ENCODE measurements at places on chromosomes 3 and 15.

- DNase-seq = no peak
Observed at GRCh38 chr3:128040660-128041059, 11.6 kb upstream of the SEC61A1 start.

GRCh38 chr3:13379201-13379830, 40.8 kb downstream of the NUP210 start:
- DNase-seq = no peak

GRCh38 chr3:136939489-136939888, 18.3 kb upstream of the IL20RB start:
- no peak for DNase-seq

DNA sequence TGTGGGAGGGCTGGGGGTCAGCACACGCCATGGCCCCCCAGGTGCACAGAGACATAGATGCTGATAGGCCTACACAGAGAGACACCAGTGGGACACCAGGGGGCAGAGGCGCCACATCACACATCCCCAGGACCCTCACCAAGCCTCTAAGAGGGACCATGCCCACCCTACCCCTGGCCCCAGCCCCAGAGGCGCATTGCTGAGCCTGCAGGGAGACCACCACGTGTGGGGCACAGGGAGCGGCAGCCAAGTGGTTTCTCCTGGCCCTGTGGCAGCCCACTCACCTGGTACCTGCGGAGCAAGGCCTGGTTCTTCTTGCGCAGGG, 1.2 kb downstream of the CCDC9B start:
- no peak for DNase-seq

DNA sequence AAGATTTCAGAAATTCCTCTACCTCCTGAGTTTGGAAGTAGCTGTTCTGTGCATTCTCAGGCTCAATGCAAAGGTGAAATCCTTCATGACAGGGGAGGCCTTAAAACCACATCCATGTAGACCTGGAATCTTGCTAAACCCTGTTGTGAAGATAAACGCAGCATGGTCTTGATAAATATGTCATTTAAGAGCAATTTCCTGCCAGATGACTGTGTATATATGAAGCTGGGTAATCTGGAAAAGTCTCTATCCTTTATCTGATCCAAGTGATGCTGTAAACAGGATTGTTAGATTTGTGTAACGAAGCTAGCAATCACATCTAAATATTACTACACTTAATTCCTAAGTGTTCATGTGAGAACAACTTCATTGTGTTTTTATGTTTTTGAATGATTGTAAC, 9.1 kb downstream of the MCTP2 start:
- no peak for DNase-seq

- no peak for DNase-seq
Observed at GRCh38 chr3:108209579-108209978, 12.6 kb downstream of the IFT57 start.

Measured in activated CD4-positive, alpha-beta T cell treated with anti-CD3 and anti-CD28 coated beads for 24 hours (primary cell).